ENCODE measurements at places on chromosomes 5 and 9.

DNA sequence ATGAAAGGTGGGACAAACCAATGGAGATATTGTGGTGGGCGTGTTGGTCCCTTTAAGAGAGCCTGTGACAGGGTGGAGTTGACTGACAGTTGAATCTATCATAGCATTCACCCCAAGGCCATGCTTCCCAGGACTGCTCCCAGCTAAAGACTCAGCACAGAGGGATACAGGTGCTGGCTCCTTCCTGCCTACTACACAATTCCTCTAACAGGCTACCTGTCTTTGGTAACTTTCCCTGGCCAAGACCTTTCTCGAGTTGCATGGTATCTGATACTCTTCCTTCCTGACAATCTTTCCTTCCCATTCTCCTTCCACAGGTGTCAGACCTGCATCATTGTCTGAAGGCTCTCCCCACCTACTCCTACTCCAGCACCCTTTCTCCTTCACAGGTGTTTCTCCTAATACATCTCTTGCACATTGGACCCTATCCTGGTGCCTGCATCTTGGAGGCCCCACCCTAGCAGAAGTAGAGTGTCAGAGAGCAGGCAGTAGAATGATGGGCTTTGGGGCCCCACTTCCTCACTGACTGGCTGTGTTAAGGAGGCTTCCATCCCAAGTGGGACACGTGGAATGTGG is 120.7 kb upstream of the ALDH1B1 start:
- no peak for DNase-seq

- no peak for DNase-seq
These were observed 15.3 kb downstream of the TNFSF15 start for GRCh38 chr9:114790521-114790920.

GRCh38 chr5:9712911-9713310 is 82.8 kb upstream of the TAS2R1 start:
- no peak for DNase-seq

DNA sequence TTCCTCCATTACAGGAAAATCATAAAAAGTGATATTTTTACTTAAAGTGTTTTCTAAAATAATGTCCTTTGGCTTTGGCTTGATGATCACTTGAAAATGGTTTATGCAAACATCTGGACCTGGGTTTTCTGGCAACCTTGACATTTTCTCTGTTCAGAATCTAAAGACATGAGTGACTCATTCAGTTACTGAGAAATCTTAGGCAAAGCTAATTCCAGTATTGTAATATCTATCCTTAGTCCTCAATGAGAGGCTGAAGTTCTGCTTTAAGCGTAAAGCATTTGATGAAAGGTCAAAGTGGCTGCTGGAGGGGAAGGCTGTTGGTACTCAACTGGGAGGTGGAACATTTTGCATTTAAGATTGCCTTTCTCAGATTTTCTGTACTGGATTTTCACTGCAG is 2.3 kb downstream of the MAN2A1 start:
- no peak for DNase-seq

DNA sequence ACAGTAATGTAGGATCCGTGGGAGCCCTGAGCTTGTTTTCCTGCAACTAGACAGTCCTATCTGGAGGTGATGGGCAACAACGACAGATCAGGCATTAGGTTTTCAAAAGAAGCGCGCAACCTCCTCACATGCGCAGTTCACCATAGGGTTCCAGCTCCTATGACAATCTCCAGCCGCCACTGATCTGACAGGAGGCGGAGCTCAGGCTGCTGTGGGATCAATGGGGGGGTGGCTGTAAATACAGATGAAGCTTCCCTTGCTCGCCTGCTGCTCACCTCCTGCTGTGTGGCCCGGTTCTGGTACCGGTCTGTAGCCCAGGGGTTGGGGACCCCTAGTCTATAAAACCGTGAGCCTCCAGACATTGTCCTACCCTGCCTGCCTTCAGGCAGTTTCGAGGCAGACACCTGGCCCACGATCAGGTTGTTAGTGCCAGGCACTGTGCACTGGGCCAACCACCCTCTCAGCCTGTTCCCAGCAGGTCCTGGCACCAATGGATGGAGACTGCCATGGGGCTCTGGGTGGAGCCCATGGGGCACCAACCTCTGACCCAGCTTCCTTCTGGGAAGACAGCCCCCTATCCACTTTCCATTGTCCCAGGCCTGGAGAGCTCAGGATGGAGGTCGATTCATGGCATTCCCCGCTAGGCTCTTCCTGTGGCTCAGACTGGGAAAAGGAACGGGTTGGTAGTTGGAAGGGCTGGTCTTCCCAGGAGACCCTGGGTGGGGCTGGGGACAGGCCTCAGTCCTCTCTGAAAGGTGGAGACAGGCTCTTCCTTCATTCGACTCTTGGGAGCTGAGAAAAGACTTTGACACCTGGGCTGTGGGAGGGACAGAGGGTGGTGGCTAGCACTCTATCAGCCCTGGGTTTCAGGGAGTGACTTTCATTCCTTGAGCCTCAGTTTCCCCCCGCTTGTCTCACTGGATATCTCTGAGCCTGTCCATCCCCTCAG is 1.7 kb downstream of the ENDOG start:
- no peak for DNase-seq
